NCI-H2029 (cell line): ENCODE measurements at places on chromosomes 16 and 17.
A peak's percentile ranks its signal among the peaks of the same experiment; 100 is the strongest.

DNA sequence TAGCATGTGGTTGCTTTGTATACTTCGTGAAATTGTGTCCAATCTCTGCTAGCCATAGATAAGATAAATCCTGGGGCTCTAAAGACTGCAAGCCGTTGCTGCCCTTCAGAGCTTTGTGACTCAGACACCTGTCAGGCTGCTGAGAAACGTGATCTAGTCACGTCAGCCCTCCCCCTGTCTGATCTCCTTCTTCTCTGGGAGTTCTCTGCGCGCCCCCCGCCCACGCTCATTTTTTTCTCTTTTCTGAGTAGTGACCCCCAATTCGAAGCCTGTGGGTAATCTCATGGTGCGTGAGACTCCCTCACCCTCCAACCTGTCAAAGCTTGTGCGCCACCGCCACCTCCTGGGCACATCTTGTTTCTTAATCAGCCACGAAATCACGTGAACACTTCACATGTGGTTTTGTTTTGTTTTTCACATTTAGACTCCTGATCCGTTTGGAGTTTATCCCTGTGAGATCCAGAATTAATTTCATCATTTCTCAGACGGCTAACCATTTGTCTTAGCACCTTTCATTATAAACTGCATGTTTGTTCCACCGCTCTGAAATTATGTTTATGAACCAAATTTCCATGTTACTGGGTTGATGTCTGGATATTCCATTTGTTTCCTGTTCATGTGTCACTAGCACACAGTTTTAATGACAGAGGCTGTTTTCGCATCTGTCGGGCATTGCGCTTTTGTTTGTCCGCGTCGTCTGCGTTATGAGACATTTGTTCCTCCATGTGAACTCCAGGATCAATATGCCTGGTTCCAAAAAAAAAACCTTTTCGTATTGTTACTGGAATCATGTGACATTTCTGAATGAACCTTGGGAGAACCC is 977 bp upstream of the ZNF778 start:
- DNase-seq, result peak; percentile 46

DNA sequence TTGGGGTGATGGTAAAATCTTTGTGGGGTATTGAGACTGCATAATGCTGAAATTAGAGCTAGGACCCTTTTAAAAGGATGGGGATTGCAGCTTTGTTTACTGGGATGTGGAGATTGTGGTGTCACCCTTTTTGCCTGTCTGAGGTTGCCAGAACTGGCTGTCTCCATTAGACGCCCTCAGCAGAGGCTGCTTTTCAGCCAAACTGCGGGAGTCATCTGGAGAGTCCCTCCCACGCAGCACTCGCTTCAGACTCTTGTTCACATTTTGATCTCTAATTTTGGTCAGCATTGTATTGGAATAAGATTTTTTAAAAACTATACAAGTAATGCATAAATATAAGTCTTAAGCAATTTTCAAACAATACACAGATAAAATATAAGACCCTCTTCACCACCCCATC is 27.9 kb upstream of the JPT2 start:
- DNase-seq, result no peak

DNA sequence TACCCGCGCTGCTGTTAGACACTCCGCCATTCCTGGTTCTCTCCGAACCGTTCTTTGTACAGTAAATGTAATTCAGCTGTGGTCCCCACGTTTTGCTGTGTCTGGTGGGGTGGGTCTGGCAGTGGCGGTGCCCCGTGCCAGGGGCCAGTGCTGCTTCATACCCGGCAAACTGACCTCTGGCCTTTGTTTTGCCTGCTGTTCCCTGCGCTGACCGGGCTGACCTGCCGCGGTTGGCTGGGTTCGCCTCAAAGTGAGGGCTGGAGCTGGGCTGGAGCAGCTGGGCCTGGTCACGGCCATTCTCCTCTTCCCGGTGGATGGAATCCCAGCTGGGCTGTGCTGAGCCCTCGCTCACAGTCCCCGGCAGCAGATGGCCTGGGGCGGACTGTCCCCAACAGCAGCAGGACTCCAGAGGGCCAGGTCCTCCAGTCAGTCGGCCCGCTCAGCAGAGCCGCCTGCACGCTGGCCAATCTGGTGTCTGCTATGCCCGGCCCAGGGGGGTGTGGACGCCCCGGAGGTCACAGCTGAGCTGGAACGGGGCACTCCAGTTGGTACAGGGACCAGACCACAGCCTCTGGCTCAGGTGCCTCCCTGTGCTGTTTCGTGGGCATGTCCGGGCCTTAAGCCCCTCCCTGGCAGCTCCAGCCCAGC is 1.5 kb upstream of the WFIKKN1 start:
- DNase-seq, result no peak

- no peak for DNase-seq
These were observed 136.0 kb upstream of the C17orf78 start for GRCh38 chr17:37239690-37240334.

DNA sequence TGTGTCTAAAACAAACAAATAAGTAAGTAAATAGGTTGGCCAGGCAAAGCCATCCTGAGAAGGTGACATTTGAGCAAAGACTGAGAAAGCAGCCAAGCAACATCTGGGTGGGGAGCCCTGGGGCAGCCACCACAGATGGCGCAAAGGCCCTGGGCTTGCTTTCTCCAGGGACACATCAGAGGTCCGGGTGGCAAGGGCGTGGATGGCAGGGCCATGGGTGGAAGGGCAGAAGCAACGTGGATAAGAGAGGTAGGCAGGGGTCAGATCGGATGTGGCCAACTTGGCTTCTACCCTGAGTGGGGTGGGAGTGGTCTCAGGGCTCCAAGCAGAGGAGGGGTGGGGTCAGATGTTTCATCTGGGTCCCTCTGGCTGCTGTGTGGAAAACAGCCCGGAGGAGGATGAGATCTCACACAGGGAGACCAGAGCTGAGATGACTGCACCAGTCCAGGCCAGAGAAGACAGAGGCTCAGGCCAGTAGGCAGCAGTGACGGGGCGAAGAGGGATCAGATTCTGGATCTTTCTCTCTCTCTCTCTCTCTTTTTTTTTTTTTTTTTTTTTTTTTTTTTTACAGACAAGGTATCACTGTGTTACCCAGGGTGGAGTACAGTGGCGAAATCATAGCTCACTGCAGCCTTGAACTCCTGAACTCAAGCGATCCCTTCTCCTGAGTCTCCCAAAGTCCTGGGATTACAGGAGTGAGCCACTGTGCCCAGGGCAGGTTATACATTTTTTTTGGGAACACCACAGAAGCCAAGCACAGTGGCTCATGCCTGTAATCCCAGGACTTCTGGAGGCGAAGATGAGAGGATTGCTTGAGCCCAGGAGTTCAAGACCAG is 6.1 kb upstream of the SPN start:
- no peak for DNase-seq

DNA sequence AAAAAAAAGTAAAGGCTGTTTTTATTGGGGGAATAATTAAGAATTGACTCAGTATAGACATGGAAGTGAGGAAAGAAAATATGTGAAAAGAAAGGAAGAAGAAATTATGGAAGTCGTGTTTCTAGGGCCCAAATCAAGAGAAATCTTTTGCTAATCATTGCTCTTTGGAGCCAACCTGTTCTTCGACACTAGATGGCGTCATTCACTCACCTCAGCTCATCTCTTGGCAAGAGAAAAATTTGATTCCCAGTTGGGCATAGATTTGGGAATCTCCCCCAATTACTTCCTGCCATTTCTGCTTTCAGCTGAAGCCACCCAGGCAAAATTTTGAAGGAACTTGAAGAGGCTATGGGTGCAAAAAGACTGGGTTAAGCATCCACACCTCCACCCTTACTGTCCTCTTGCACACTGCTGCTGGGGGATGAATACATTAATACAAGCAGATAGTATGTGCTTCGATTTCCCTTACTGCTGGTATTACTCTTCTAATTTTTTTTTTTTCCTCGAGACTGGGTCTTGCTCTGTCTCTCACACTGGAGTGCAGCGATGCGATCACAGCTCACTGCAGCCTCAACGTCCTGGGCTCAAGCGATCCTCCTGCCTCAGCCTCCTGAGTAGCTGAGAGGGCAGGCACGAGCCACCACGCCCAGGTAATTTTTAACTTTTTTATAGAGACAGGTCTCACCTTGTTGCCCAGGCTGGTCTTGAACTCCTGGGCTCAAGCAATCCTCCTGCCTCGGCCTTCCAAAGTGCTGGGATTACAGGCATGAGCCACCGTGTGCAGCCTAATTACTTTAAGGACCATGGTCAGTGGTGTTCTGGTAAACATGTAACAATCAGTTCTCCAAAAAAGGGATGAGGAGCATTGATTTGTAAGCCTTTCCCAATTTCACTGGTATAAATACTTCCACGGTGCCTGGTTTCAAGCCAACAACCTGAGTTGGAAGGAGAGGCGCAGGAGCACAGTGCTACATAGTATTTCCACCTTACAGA is 13.5 kb downstream of the PSMD7 start:
- no peak for DNase-seq

DNA sequence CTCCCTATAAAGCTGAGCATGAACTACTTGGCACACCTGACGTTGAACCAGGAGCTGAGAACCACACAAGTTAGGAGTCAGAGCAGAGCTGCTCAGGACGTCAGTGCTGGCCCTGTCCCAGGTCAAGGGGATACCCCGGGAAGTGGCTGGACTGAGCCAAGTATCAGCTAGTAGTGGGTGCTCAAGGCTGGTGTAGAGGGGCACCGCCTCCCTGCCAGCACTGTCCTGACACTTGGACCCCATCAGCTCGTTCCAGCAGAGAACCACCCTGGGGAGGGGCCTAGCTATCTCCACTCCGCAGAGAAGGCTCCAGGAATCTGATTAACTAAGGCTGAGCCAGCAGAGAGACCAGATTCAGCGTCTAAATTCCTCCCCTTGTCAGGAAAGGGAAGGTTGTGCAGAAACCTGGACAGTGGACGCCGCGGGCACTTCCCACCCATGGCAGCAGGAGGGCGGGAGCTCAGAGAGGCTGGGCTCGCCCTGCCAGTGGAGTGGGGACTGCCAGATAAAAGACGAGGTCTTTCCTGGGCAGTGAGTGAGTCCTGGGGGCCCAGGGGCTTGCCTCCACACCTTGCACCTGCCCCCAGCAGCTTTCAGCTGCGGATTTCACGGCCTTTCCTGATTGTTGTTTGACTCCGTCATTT is 21.0 kb downstream of the C16orf90 start:
- no peak for DNase-seq

DNA sequence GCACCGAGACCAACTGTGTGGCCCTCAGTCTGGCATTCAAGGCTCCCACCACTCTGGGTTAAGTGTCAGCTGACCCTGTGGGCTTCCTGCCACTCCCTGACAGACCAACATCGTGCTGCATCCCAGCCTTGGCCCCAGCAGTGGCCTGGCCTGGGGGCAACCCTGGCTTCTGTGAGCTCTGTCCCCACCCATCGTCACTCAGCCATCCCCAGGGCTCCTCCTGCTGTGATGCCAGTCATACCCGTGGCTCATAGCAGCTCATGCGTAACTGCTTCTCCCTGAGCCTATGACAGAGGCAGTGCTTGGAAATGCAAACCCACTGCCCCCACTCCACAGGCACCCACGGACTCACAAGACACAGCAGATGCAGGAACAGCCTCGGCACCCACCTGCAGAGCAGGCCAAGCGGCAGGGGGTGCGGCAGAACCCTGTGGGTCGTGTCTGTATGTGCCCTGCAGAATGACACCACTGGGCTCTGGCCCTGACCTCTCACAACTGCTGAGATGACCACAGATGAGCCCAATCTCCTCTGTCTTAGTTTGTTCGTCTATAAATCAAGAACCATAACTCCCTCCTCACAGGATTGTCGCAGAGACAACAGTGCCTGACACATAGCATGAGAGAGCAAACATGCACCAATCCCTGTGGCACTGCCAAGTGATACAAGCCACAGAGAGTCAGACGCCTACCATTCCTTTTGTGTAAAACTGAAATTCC is 26.6 kb downstream of the PIEZO1 start:
- no peak for DNase-seq

- peak; percentile 54 for DNase-seq
These were observed 31.7 kb downstream of the CNGB1 start for GRCh38 chr16:57938936-57939871.

DNA sequence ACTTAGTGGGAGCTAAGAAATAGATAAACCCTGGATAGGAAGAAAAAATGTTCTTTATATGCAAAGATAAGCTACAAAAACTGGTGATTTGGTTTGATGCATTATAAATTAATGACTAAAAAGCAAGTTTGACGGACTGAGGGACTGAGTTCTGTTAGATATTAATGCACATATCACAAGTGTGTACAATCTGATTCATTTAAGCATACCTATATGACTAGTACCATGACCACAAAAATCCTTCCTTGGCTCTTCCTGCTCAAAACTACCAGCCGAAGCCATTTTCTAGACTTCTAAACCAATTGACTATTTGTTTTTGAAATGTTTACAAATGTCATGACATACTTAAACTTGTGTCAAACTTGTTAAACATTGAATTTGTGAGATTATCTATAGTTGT is 374.5 kb upstream of the MON1B start:
- no peak for DNase-seq

DNA sequence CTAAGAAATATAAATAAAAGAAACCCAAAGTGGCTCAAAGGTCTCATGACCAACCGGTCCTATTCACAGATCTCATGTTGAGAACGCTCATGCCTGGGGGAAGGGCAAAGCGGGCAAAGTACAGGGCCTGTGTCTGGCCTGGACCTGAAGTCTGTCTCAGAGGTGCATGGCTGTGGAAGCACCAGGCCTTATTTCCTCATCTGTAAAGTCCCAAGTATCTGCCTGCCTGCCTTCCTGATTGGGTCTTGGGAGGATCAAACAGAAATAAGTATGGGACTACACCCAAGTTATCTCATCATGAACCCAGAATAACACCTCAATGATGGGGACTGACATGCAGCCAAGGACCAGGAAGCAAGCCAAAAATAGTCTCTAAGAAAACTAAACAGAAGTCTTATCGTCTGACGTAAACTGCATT is 14.2 kb downstream of the AXIN2 start:
- no peak for DNase-seq

DNA sequence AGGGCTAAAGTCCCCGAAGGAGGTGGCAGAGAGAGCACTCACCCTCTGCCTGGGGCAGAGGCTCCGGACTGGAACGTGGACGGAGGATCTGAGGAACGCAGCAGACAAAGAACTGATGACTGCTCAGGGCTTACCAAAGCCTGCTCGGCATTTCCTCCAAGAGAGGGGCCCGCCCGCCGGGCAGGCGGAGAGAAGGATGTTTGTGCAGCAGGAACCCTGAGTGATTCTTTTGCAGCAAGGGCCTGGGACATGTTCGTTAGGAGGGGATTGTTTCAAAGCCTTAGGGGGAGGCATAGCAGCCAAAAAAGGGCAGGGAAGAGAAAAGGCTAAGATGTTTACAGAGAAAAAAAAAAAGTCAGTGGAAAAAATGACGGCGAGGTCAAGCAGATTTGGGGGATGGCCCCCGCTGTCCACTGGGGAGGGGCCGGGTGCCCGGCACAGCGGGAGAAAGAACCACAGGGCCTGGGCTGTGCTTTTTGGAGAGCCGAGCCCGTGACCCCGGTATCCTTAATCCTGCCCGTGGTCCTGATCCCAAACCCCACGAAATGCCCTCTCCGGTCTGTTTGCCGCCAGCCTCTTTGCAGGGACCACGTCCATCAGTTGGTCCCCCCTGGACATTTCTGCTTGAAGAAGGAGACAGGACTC is 129.3 kb downstream of the NTN1 start:
- DNase-seq, result no peak

GRCh38 chr16:1908184-1908583 is 10.0 kb downstream of the HS3ST6 start:
- no peak for DNase-seq

DNA sequence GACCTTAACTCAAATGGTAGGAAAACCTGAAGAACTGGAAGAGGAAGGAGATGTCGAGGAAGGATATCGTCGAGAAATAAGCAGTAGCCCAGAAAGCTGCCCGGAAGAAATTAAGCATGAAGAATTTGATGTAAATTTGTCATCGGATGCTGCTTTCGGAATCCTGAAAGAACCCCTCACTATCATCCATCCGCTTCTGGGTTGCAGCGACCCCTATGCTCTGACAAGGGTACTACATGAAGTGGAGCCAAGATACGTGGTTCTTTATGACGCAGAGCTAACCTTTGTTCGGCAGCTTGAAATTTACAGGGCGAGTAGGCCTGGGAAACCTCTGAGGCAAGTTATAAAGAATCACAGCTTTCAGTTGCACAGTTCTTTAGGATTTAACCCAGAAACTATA is 15.5 kb downstream of the ERCC4 start:
- no peak for DNase-seq
